ENCODE measurements at places on chromosomes 1 and 21. TPM values are rescaled to one million over a fixed set of nuclear protein-coding genes. Genes with fewer than 3 reads are reported as not detected.

GRCh38 chr21:46078322-46078977, 19.5 kb upstream of the COL6A2 start:
- DNase-seq, result no peak

DNA sequence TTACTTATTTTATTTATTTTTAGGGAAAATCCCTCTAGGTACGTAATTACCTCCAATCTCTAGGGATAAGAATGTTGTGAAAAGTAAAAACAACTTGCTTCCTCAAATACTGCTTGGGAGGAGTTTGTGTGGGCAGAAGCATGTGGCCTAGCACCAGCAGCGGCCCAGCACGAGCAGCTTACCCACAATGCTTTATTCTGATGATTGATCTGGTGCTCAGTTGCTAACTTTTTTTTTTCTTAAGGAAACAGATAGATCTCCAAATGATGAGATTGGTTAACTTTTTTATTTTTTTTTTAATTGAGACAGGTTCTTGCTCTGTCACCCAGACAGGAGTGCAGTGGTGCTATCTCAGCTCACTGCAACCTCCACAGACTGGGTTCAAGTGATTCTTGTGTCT, 4.2 kb downstream of the CLIC6 start:
- DNase-seq, result no peak

GRCh38 chr1:215718575-215719287, 151.6 kb downstream of the KCTD3 start:
- DNase-seq, result no peak

GRCh38 chr1:218592688-218593087, 247.6 kb downstream of the TGFB2 start:
- DNase-seq, result no peak

KCNAB2 gene
- total RNA-seq, result 2.4 TPM

- no peak for DNase-seq
These were observed 30.4 kb upstream of the FMO1 start for GRCh38 chr1:171217658-171218443.

F5 gene
- 0.31 TPM for total RNA-seq

WNT4 gene
- total RNA-seq, result 3.7 TPM

JMJD4 gene
- 19.8 TPM for total RNA-seq

FCRL1 gene
- total RNA-seq, result 0.09 TPM

DNA sequence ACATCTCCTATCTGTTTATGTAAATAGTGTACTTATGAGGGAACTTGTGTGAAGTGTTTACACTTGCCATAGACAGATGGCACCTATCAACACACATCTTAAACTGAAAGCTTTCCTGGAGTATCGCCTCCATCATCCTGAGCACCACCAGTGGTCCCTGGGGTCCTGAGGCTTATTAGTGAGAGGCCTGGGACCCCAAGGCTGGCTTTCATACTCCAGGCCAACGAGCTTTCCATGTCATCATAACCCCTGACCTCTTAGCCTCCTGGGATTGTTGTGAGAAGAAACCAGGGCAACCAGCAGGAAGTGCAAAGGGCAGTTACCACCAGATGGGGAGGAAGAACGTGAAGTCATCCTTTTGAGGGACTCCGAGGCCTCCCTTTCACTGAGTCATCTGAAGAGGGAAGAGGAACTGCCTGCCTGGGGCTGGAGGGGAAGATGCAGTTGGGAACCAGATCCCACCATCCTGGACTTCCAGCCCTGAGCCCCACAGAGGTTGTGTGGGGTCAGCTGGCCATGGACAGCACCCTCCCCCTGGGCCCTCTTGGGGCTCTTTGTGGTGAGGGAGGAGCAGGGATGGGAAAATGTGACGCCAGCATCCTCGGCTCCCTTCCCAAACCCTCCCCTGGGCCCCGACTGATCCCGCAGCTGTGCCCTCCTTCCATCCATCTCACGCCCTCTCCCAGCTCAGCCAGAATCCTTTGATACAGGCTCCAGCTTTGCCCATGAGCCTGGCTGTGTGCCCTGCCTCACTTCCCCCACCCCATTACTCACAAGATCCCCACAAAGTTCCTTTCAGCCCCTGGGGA, 5.8 kb downstream of the INKA2 start:
- DNase-seq, result peak; percentile 87

HOOK1 gene
- total RNA-seq, result 1.9 TPM

DNA sequence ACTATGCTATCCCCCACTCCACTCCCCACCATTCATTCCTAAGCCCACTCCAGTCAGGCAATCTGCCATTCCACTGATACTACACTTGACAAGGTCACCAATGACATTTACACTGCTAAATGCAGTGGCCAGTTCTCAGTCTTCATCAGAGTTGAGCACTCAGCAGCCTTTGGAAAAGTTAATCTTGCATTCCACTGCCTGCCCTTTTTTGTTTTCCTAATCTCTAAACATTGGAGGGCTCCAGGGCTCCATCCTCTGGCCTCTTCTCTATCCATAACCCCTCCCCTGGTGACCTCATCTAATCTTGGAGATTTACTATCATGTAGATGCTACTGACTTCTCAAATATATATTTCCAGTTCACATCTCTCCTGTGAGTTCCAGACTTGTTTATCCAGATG, 70.9 kb upstream of the S1PR1 start:
- DNase-seq, result no peak

KCTD3 gene
- total RNA-seq, result 36.4 TPM

DNA sequence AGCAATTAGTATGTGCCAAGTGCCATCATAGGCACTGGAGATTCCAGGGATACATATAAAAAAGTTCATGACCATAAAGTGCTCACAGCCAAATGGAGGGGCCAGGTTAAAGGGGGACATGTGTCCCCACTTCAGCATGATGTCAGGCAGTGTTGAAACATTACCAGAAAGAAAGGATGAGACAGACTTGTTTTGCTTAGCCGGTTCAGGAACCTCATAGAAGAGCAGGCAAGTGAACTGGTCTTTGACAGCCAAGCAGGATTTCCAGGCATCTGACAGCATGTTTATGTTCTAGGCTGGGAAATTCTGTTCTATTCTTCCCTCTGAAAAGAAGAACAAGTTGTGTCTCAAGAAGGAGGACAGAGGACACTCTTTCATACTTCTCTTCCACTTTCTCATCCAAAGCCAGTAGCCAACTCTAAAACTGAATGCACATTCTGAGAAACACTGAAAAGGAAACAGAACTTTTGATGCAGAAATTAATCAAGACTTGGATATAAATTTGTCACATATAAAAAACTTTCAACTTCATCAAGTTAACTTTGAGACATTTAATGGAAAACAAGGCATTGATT, 39.7 kb downstream of the GLUL start:
- DNase-seq, result no peak

GRCh38 chr1:27010226-27010994, 2.2 kb downstream of the TENT5B start:
- no peak for DNase-seq

DNA sequence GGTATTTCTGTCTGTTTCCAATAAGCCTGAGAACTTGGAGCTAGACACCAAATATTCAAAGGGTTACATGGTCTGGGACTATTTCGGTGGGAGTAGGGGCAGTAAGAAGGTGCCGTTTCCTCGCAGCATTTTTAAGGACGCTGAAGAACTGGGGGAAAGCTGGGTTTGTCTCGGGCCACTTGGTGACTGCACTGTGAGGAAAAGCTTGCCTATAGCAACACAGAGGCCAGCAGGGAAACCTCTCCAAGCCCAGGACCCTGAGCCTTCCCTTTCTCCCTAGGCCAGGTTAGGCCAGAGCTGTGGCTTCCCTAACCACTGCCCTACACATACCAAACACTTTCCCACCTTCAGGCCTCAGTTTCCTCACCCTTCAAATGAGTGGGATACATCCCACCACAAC, 3.3 kb downstream of the GLIS1 start:
- no peak for DNase-seq

DNA sequence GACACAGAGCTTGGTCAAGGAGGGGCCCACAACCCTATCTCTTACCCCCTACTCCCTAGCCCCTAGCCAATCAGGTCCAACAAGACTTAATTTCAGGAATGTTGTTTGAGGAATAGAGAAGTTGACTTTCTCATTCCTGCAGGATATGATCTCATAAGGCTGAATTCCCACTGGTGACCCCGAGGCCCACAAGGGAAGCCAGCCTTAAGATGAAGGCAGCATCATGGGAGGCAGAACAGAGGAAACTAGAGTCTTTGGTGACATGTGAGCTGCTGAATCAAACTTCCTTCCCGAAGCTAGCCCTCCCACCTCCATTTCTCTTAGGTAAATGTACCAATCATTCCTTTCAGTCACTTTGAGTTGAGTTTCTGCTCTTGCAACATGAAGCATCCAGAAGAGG, 9.1 kb upstream of the PDIK1L start:
- DNase-seq, result no peak

GRCh38 chr1:233079574-233079973, 129.2 kb downstream of the NTPCR start:
- no peak for DNase-seq

ARL8A gene
- 27.4 TPM for total RNA-seq

- peak; percentile 84 for DNase-seq
These were observed 668 bp downstream of the RNF11 start for GRCh38 chr1:51236531-51237350.

DNA sequence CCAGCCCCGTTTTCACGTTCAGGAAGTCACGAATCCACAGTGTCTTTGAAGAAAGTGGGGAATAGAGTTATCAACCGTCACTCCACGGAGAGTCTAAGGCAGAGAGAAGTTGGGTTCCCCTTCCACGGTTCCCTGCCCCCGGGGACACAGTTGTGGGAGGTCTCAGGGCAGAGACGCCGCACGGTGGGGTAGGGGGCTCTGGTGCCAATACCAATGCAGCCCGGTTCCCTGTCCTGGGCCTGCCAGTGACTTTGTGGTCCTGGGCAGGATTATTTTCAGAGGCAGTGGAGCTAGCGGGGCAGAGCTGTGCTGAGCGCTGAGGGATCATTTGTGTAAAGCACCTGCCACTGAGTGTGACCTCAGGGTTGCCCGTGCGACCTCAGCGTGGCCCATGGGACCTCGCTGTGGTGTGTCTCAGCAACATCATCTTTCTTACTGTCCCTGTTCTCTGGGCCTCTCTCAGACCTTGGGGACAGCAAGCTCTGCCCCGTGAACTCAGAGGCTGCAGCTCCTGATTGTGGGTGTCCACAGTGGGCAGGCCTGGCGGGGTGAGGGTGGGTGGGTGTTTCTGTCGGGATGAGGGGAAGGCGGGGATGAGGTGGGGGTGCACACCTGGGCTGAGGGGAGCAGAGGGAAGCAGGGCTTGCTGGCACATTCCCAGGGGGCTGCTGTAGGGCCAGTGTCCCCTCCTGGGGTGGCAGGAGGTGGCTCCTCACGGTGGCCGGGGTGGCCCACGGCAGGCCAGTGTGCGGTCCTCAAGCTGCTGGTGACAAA, 65.2 kb downstream of the AGPAT3 start:
- no peak for DNase-seq

DNA sequence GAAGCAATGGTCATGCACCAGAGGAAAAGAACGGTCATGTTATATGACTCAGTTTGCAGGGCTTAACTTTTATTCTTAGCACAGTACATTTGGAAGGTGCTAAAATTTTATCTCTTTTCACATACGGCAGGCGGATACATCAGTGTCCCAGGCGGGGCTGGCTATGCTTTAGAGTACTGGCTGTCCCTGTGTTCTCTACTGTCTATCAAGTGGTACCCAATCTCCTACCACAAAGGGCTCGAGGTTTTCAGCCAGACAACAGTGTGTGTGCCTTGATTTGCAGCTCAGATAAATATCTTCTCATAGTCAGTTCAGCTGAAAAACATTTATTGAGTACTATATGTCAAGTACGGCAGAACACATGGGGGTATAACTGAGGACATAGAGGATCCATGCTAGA, 65.3 kb downstream of the URB2 start:
- no peak for DNase-seq

GRCh38 chr1:241495741-241496140, 23.8 kb downstream of the FH start:
- peak; percentile 5 for DNase-seq

- DNase-seq, result no peak
These were observed 53.6 kb downstream of the CHODL start for GRCh38 chr21:18298228-18298627.

FAM131C gene
- total RNA-seq, result 0.09 TPM

TMOD4 gene
- 15.2 TPM for total RNA-seq

GRCh38 chr1:116128664-116129063, 17.5 kb downstream of the MAB21L3 start:
- DNase-seq, result no peak

SERTAD4 gene
- total RNA-seq, result 6.3 TPM

ENO1 gene
- total RNA-seq, result 334 TPM

DNA sequence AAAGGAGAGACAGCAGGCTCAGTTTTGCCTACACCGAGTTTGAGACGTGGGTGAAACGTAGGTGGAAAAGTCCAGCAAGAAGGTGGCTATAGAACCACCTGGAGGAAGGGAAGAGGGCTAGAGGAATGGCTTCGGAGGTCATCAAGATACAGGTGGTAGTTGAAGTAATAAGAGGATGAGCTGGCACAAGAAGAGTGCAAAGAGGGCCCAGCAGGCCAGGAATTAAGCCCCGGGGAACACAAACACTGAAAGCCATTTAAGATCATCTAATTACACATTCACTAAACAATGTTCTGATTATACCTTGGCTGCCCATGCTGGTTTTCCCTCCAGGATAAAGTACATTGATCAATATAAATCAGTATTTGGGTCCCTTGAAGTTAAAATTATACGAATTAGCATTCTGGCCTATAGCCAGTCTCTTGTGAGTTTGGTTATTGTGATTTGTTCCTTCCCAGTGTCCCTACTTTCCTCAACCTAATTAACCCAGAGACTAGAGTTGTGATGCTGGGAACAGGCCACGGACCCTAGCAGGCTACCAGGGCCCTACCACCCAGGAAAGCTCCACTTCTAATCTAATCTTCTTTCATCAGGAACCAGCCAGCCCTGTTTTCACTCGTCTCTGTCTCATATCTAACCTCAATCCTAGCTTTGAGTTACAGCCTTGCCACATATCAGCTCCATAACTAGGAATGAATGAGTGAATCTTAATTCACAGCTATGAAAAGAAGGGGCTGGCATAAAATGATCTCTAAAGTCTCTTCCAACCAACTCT, 26.4 kb upstream of the PPP1R15B start:
- DNase-seq, result no peak

DNA sequence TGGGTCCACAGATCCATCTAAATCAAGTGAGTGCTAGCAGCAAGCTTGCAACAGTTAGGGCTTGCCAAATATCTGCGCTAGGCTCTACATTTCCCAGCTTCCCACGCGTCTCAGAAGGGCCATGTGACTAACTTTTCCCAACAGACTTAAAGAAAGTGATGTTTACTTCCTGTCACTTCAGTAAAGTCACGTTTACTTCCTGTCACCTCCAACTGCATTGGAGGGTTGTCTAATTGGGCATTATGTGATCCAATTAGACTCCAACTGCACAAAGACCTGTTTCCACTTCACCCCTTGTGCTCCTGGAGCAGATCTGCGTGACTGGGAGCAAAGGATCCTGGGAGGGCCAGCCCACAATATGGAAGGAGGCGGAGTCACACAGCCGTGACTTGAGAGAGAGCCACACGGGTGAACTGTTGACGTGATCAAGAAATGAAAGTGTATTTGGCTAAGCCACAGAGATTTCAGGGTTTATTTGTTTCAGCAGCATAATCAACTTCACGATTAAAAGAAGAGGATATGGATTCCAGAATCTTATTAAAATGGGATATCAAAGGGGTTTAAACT, 77.7 kb downstream of the CYYR1 start:
- DNase-seq, result no peak

S100A8 gene
- 6.6 TPM for total RNA-seq

ZMYM4 gene
- 37.7 TPM for total RNA-seq

Measured in muscle of leg (tissue), 16 donors.